Thyroid gland (tissue), 4 donors: ENCODE measurements at places on chromosomes 4 and X.
A peak's percentile ranks its signal among the peaks of the same experiment; 100 is the strongest.

DNA sequence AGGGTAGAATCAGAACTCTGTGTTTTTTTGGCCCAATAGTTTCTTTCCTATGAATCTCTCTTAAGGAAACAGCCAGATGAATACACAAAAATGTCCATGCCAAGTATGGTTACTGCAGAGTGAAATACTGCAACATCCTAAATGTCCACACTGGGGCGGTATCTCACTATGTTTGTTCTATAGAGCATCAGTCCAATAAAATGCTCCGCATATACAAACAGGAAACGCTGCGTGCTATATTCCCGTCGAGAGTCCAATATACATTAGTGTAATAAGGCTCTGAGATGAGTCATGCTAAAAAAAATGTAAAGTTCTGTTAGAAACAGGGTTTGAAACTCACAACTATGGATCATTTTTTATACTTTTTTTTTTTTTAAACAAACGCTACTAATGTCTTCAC is 72.9 kb upstream of the ENOX2 start:
- DNase-seq, result peak; percentile 5

DNA sequence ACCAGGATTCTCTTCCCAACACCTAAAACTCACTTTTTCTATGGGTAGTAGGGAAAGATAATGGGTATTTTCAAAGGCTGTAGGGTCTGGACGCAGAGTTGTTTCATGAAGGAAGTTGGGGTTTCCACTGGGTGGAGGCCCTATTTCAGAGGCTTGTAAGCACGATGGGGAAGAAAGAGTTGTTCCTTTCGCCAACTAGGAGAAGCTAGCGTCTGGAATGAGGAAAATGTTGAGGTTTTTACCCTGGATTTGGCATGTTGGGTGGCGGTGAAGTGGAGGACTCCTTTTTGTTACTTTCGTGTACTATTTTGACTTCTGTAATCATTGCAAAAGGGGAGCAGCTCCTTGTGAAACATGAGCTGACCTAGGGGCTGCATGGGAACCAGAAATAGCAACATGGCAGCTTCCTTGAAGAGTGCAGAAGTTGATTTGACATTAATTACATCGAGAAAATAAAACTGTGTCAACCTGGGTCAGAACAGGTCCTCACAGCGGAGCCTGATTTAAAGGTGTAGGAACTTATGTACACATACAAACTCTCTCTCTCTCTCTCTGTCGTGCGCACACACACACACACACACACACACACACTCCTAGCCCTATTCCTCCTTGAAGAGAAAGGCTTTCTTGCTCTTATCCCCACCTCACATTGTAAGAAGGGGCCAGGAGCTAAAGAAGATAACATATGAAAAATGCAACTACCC is 19.1 kb downstream of the VSIG4 start:
- no peak for DNase-seq

GRCh38 chr4:114694770-114695169 is 96.2 kb downstream of the UGT8 start:
- no peak for DNase-seq

DNA sequence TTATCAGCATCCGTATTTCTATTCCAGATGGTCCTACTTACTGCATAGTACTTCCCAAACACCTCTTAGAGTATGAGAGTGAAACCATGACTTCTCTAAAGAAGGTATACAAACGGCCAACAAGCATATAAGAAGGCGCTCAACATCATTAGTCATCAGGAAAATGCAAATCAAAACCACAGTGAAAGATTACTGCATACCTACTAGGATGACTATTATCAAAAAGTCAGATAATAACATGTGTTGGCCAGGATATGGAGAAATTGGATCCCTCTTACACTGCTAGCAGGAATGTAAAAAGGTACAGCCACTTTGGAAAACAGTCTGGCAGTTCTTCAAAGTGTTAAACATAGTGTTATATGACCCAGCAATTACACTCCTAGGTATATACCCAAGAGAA is 215.3 kb upstream of the CXorf66 start:
- DNase-seq, result no peak

DNA sequence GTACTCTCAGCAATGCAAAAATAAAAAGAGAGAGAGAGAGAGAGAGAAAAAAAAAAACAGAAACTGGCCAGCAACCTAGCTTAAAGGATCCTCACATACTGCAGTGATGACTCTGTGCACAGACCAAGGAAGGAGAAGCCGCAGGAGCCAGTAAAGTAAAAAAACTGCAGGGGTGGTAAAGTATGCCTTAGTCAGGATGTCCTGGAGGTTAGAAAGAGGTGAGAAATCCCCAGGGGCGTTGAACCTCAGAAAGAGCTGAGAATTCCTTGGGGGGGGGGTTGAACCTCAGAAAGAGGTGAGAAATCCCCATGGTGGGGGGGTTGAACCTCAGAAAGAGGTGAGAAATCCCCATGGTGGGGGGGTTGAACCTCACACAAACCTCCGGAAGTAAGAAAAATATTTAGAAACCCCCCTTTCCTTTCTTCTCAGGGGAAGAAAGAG is 48.0 kb downstream of the MAGEA9 start:
- no peak for DNase-seq

GRCh38 chr4:152014280-152014679 is 253.5 kb upstream of the GATB start:
- DNase-seq, result no peak

GRCh38 chrX:154135458-154136229 is 8.4 kb upstream of the OPN1LW start:
- peak; percentile 35 for DNase-seq

DNA sequence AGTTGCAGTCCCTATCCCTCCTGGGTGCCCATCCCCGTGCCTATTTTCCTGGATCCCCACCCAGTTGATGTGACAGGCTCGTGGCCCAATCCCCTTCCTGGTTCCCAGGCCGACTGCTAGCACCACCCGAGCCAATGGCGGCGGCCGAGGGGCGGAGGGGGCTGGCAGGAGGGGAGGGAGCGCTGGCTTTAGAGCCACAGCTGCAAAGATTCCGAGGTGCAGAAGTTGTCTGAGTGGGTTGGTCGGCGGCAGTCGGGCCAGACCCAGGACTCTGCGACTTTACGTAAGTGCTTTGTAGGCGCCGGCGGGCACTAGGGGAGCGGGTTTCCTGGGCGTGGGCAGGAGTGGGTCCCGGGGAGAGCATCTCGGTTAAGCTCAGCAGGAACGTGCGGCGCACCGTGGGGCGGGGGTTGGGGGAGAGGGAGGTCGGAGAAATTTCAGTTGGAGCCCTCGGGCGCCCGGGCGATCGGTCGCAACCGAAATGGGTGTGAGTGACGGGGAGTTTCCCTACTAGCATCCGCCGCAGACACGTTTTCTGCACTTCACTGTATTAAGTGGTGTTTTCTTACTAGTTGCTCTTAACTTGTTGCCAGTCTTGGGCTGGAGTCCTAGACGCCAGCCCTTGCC is at the start of gene PLS3:
PLS3 (plus strand) TSS at position 197 of the 627 bp plus-strand sequence. CDS start 49,077 bp downstream, outside the sequence.
- DNase-seq, result peak; percentile 84

GRCh38 chr4:90126805-90127204 is 389 bp upstream of the CCSER1 start:
- no peak for DNase-seq

DNA sequence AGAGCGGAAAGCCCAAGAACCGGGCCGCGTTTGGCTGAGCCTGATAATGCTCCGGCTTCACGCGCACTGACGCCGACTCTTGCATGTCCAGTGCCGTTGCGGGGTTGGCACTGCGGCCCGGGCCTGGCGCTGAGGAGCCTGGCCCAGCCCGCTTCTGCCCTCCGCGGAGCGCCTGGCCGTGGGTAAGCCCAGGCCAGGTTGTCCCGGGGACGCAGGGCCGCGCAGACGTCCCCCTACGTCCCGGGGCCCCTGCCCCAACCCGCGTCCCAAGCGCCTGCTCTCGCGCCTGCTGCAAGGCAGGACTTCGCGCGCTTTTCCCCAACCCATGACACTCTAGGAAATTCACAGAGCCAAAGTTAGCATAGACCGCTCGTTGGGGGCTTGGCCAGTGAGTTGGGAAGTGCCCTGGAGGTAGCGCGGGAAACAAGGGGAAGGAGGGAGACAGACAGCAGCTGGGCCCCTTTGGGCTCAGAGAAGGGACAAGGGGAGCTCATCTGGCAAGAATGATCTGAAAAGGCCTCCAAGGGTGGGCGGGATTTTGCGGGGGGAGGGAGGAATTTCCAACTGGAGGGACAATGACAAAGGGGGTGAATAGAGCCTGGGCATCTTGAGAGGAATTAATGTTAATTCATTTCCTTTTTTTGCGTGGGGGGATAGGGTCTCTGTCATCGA is 665 bp upstream of the LRPAP1 start:
- DNase-seq, result no peak

DNA sequence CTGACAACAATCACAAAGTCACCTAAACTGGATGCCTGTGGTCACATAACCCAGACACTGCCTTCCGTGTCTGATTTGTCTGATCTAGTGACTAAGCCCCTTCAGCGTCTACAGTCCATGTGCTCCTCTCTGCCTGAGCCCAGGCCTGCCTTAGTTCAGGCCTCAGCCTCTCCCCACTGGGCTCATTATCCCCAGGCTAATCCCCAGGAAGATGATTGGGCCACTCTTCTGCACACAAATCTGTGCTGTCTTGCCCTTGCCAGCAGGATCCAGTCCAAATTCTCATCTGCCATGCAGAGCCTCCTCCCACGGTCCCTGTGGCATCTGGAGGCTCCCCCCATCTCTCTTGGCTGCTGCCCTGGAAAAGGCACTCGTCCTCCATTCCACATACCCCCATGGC is 96.5 kb downstream of the SLC2A9 start:
- no peak for DNase-seq

DNA sequence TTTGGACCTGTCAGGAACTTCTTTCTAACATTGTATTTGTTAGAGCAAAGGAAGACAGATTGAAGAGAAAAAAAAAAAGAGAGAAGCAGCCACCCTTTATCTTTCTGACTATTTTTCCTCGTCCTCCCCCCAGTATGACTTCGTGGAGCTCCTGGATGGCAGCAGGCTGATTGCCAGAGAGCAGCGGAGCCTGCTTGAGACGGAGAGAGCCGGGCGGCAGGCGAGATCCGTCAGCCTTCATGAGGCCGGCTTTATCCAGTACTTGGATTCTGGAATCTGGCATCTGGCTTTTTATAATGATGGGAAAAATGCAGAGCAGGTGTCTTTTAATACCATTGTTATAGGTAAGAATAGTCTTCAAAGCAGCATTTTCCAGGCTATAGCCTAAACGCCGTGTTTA is 237.7 kb downstream of the DCTD start:
- DNase-seq, result no peak

- no peak for DNase-seq
Observed at GRCh38 chr4:145822181-145822580, 116.4 kb downstream of the ZNF827 start.

GRCh38 chr4:132001542-132001941 is 1147.6 kb upstream of the PCDH10 start:
- DNase-seq, result no peak
